ENCODE measurements at places on chromosomes 1 and 21.

- DNase-seq: no peak
Observed at GRCh38 chr1:78095593-78095992, 49.8 kb downstream of the GIPC2 start.

DNA sequence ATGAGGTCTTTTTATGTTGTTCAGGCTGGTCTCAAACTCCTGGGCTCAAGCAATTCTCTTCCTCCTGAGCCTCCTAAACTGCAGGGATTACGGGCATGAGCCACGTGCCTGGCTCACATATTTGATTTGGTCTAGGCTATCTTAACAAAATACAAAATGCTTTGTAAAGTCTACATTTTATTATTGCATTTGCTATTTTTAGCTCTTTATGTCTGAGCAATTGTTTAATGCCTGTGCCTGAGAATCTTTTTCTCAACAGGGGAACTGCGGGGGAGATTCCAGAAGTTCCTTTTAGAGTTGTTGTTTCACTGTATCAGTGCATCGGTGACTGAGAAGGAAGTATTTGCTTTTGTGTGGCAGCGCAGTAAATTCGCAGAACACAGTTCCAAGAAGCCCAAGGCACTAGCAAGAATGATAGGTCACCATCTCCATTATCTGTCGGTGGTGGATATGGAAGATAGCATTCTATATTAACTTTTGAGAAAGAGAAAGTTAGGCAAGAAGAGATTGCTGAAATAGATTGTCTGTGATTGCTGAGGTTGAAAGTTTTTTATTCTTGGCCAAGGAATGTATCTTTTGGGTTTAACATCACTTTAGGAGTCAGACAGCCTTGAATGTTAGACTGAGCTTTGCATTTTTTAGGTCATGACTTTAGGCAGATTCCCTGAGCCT is 167.3 kb downstream of the PDE4B start:
- DNase-seq: no peak

DNA sequence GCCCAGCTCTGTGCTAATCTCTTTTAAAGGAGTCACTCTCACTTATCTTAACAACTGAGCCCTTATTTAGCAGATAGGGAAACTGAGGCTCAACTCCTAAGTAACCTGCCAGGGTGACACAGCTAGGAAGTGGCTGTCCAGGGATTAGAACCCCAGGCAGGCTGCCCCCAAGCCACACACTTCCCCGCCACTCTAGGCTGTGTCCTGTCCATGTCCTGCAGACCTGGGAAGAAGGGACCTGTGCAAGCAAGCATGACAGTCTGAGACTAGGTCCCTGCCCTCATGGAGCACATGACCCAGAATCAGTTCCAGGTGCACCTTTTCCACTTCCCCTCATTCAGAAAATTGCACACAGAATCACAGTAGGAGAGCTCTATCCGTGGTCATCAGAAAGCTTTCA is 12.2 kb downstream of the KIAA1614 start:
- no peak for DNase-seq

DNA sequence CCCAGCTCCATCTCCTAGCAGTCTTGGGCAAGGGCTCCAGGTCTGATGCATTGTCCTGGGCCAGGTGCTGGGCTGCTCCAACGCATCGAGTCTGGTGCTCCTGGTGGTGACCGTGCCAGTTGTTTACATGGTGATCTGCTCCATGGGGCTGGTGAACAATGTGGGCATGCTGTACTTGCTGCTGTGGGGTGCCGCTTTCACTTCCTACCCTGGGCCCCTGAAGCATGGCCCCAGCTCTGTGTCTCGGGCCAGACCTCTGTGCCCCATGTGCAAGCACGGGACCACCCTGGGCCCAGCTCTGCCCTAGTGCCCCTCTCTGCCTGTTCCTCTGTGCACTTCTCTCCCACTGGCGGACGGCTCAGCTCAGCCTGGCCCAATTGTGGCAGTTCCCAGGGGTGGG is 119.4 kb downstream of the MAST2 start:
- no peak for DNase-seq

- no peak for DNase-seq
Observed at GRCh38 chr1:18534810-18535205, 54.1 kb downstream of the KLHDC7A start.

- DNase-seq: no peak
Observed at GRCh38 chr1:175268720-175269119, 76.1 kb upstream of the KIAA0040 start.

DNA sequence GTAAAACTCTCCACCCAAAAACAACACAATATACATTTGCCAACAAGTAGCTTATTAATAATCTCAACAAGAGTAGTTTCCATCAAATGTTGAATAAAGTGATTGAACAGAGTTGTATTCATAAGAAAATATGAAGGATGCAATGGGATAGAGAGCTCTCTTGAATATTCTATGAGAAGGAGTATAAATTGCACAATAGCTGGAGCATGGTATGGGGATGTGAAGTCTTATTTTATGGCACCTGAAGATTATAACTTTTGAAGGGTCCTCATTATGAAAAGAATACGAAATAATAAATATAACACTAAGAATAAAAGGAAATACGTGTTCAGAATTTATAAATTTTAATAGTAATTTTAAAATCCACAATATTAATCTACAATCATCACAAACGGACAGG is 1415.1 kb downstream of the KCNT2 start:
- no peak for DNase-seq

GRCh38 chr1:106621853-106622252 is 434.6 kb upstream of the PRMT6 start:
- no peak for DNase-seq

DNA sequence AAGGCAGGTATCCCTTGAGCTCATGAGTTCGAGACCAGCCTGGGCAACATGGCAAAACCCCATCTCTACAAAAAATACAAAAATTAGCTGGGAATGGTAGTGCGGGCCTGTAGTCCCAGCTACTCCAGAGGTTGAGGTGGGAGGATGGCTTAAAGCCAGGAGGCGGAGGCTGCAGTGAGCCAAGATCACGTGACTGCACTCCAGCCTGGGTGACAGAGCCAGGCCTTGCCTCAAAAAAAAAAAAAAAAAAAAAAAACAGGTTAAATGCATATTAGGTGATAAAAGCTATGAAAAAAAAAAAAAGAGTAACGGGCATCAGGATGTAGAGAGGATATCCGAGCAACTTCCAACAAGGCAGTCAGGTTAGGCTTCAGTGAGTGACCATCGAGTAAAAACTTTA is 2.8 kb upstream of the SRRM1 start:
- DNase-seq: no peak

DNA sequence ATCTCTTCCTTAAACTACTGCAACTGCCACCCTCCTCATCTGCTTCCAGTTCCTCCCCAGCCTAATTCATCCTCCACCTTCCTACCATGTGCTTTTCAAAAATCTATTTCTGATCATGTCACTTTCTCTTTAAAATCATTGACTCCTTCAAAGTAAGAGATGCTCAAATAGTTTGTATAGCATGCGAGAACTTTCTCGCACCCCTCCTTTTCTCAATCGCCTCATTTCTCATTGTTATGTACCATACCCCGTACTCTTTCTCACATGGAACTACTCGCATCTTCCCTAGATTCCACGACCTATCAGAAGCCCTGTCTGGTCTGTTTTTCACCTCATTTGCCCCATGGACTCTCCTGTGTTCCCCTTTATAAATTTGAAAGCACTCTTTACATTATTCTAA is 238.2 kb downstream of the NRIP1 start:
- DNase-seq: no peak

DNA sequence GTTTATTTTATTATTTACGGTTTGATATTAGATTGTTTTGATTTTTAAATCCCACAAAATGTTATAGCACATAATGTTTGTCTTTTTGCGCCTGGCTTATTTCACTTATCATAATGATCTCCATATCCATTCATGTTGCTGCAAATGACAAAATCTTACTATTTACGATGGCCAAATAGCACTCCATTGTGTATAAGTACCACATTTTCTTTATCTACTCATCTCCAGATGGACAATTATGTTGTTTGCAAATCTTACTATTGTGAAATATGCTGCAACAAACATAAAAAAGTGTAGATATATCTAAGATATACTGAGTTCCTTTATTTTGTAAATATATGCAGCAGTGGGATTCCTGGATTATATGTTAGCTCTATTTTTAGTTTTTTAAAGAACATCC is 1568.3 kb downstream of the AMY1C start:
- no peak for DNase-seq

DNA sequence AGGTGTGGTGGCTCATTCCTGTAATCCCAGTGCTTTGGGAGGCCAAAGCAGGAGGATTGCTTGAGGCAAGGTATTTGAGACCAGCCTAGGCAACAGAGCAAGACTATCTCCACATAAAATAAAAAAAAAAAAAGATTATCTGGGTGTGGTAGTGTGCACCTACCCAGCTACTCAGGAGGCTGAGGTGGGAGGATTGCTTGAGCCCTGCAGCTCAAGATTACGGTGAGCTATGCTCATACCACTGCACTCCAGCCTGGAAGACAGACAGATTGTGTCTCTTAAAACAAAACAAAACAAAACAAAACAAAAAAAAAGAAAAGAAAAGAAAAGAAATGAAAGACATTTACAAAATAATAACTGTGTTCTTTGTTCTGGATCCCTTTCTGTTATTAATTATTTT is 6.1 kb upstream of the TLCD4 start:
- no peak for DNase-seq

DNA sequence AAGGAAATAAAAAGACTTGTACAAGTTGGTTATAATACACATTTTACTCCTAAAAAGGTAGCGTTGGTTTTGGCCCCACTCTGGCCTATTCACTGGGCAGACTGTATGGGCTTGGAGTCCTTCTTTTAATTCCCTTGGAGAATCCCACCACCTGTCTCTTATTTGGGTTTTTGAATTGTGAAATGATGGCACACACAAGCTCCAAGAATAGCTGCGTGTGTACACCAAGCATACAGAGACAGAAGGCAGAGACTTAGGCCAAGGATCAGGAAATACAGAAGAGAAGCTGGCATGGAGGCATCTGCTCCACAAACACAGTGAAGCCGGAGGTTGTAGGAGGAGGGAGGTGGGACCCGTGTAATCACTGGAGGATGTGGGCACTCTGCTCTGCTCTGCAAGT is 29.1 kb downstream of the DDR2 start:
- no peak for DNase-seq

GRCh38 chr1:52386458-52386857 is 17.8 kb downstream of the ORC1 start:
- no peak for DNase-seq

GRCh38 chr21:26095131-26095530 is 75.4 kb downstream of the APP start:
- no peak for DNase-seq

DNA sequence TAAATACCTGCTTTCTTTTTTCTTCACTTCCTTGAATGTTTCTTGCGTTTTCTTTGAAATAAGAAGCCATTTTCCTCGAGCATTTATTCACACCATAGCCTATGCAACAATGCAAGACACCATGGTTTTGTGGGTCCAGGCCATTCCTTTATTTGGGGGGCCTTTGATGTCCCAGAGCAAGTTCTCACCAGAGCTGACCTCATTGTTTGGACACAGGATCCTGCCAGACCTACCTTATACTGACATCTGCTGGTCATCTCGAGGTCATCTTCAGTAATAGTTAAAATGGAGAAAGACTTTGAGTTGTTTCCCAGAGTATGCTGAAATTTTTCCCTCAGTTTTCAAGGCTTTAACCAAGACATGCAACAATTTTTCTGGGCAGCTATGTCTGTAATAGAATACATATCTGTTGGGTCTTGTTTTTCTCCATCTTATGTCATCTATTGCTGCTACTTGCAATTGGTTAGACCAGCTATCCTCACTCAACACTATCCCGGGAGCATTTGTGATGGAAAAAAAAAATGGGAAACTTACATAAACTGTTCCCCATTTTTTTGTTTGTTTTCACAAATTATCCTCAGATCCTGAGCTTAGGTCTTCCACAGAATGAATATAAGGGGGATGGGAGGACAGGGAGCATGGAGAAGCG is 34.0 kb upstream of the BACE2 start:
- no peak for DNase-seq

- DNase-seq: no peak
Observed at GRCh38 chr21:44471341-44471740, 16.0 kb downstream of the LRRC3 start.

GRCh38 chr1:224785040-224785328 is 144.5 kb upstream of the DNAH14 start:
- no peak for DNase-seq

DNA sequence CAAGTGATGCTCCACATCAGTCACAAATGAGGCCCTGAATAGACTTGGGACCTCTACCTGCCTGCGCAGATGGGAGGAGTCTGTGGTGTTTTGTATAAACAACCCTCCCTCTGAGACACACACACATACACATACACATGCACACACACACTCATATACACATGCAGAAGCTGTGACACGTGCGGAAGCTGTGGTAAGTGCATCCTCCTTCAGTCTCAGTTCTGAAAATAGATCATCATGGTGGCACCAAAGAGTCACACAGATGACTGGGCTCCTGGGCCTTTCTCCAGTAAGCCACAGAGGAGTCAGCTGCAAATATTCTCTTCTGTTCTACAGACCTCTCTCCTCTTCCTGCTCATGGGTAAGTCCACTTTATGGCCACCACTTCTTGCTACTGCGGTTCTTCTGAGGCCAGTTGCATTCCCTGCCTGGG is at the start of gene LY9:
TSS of gene LY9 (plus strand) at position 224 of the 433 bp plus-strand sequence. CDS start at position 238, 14 bp downstream.
- peak; percentile 91 for DNase-seq

DNA sequence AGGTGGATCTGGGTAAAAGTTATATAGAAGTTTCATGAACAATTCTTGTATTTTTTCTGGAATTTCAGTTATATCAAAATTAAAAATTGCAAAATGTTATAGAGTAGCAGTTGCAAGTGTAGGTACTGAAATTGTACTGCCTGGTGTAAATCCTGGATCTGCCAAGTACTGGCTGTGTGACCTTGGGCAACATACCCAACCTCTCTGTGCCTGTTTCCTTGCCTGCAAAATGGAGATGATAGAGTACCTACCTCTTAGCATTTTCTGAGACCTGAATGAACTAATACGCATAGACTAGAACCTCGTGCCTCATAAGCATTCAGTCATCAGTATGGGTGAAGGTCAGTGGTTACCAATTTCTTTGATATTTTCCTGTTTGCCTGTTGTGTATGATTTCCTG is 290.0 kb upstream of the KAZN start:
- DNase-seq: no peak

GRCh38 chr1:199909137-199909536 is 118.4 kb upstream of the NR5A2 start:
- DNase-seq: no peak

DNA sequence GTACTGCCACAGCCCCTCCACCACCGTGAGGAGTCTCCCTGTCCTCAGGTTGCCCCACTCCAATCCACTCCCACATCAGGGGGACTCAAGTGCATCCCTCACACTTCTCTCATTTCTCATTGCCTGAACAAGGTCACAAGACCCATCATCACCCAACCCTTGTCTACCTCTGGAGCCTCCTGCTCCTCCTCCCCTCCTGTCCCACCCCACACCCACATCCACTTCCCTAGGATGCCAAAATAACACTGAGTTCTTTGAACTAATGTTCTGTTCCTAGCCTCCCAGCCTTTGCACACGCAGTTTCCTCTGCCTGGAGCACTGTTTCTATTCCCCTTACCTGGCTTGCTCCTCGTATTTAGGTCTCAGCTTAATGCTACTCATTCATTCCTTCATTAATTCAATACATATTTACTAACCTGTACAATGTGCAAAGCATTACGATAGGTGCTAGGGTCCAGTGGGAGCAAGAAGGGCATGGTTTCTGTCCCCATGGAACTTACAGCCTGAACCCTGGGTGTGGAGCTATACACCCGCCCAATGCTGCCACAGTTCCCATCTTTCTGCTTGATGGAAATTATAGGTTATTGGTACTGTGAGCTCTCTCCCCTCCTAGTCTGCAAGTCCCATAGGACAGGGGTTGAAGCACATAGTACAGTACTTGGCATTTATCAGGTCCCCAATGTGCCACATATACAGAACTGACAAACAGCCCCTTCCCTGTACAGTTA is 96.1 kb upstream of the GRIK3 start:
- DNase-seq: no peak

- no peak for DNase-seq
Observed at GRCh38 chr1:92992054-92992453, 30.8 kb upstream of the DIPK1A start.
